ENCODE measurements at places on chromosomes 7 and 10.

DNA sequence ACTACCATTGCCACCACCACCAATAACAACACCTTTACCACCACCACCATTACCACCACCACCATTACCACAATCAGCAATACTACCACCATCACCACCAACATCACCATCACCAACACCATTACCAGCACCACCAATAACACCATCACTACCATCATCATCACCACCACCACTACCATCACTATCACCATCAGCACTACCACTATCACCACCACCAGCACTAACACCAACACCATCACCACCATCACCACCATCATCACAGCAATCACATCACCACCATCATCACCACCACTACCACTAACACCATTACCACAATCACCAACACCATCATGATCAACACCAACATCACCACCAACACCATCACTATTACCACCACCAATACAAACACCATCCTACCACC lies 249.5 kb downstream of the GRID1 start:
- no peak for DNase-seq

DNA sequence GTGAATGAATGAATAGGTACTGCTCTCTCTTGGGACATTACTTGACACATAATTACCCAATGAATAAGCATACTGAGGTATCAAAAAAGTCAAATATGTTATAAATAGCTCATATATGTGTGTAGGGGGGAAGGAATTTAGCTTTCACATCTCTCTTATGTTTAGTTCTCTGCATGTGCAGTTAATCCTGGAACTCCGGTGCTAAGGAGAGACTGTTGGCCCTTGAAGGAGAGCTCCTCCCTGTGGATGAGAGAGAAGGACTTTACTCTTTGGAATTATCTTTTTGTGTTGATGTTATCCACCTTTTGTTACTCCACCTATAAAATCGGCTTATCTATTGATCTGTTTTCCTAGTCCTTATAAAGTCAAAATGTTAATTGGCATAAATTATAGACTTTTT lies 1.2 kb downstream of the CFTR start:
- no peak for DNase-seq

DNA sequence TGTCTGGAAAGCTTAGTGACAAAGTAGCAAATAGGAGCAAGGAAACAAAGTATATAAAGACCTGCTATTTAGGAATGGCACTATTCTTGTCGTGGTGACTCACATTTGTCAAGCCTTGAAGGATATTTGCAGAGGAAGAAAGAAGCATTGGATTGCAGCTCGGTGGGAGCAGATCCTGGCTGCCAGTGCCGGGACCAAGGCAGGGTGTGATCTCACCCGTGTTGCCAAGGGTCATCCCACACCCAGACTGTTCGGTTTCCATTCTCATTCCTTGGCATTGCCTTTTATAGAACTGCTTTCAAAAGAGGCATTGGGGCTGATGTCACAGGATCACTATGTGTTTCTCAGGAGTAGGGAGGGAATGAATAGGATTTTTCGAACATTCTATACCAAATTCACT lies 176.2 kb downstream of the GALNT17 start:
- DNase-seq = no peak

DNA sequence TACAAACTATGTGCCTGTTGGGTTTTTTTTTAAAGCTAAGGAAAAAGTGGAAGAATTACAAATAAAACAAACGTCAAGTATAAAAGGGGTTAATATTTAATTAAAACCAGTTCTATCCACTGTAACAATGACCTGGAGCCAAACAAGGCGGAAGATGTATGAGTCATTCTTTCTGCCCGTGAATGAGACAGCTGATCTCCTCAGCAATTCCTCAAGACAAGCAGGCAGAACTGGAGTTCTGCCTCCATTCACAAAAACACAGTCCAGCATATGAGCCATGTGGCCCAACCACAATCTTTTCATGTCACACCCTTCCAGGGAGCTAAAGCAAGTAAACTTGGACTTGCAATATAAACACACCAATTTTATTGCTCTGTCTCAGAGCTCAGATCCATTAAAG lies 8.4 kb downstream of the ETV1 start:
- no peak for DNase-seq

- no peak for DNase-seq
These were observed 52.4 kb downstream of the PLCE1 start for GRCh38 chr10:94046098-94046497.

All from HuH-7.5 (cell line).